ENCODE measurements at places on chromosomes 2 and 18.

- no peak for DNase-seq
Measured at GRCh38 chr2:223598994-223599639, 3.0 kb downstream of the SCG2 start.

GRCh38 chr2:182077448-182078142, 91.9 kb downstream of the PPP1R1C start:
- DNase-seq: peak; percentile 85

DNA sequence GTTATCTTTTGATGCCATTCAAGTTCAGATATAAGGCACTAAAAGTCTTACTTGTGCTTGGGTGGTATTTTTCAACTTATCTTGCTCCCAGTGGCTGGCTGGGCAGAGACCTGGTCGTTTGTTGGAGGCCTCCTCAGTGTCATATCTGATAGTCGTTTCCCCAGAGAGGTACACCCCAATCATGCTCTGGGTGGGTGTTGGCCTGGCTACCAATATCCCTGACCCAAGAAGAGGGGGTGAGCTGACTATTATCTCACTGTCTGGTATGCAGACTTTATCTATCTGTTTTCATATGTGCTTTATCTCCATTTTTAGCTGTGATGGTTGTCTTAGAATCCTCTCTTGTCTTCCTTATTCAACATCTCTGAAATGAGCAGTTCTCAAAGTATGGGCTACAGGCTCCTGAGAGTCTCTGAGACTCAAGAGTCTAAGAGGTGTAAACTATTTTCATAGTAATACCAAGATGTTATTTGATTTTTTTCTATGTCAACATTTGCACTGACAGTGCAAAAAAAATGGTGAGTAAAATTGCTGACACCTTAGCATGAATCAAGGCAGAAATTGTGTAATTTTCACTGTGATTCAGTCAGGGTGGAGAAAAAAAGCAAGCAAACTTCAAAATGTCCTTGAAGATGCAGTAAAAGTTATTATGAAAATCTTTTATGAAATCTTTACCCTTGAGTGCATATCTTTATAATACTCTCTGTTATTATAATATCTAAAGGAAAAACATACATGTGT, 12.3 kb upstream of the PLEK start:
- DNase-seq: no peak

GRCh38 chr2:236628256-236628901, 58.8 kb downstream of the ACKR3 start:
- DNase-seq: no peak

DNA sequence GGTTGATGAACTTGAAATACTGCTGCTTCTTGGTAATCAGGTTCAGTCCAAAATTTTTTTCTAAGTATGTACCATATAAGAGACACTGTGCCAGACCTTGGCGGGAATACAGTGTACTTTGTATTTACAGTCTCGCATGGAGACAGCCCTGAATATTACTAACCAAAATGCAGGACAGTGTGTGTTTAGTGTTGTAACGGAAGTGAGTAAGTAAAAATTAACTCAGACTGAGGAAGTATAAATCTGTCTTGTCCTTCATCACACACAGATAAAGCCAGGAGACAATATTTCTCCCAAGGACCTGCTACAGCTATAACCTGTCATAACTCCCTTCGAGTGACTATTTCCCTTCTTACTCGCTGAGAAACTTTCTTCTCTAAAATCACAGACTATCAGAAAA, 76.9 kb downstream of the ACTR3 start:
- peak; percentile 53 for DNase-seq

DNA sequence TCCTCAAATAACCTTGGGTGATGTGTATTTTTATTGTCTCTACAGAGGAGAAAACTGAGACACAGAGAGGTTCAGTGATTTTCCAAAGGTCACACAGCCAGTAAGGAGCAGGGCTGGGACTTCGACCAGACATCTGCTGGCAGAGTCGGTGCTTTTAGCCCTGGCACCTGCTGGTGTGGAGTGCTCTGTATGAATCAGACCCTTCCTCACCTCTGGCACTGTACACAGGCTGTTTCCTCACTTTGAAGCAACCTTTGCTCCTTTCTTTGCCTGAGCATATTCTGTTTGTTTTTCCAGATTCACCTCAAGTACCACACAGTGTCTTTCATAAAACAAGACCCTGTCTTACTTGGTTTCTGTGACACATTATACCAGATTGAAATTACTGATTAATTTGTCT, 107.9 kb downstream of the DPP10 start:
- no peak for DNase-seq

DNA sequence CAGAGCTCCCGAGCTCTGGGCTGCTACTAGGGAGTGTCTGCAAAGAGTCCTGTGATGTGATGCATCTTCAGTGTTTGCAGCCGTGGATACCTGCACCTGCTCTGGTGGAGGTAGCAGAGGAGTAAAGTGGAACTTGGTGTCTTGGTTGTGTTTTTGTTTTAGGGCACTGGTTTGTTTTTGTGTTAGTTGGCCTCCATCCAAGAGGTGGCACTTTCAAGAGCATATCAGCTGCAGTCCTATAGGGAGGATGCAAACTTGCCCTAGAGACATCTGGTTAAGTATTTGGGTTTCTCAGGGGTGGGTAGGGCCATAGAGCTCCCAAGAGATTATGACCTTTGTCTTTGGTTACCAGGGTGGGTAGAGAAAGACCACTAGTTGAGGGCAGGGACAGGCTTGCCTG, 1249.0 kb upstream of the FAM98A start:
- no peak for DNase-seq

- DNase-seq: peak; percentile 82
Measured at GRCh38 chr18:8389391-8390340, 219.6 kb upstream of the RAB12 start.

DNA sequence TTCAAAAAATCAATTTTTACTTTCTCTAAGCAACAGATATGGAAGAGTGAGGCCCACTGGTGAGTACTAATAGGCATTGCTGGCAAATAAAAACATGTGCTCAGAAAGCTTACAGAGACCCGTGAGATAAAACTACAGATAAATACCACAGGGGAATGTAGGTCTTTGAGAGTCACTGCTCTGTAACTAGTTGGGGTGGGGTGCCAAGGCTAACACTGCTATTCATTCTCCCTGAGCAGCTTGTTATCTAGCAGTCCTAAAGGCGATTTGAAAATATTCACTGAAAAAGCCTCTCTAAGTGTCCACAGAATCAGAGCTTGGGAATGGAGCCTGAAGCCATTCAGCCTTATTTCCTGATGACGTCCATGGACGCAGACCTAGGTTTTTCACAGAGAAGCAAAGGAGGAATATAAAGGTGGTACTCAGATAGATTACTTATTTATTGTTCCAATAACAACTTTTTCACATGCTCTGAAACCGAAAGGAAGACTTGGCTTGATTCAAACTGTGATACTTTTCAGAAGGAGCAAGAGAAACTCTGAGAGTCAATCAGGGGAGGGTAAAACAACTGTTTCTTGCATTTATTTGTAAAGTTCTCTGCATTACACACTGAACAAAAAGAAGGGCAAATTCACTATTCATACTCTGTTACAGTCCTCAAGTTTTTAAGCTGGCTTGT, 188.4 kb downstream of the PPP1R1C start:
- no peak for DNase-seq

DNA sequence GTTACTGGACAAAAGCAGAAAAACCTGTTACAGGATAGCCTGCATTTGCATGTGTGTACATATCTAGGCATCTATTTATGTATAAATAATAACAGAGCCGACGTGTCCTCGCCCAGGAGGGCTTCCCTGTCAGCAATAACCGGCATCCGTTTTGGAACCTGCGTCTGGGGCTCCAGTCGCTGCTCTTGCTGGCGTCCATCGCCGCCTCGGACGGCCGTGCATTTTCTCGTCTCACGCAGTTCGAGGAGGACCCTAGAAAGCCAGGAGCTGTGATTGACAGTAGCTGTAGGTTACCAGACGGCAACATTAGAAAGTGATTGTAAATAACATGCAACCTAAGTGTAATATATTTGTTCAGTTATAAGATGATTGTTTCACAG, 132.6 kb downstream of the NFATC1 start:
- no peak for DNase-seq
